ENCODE measurements at places on chromosomes 1 and 21.

DNA sequence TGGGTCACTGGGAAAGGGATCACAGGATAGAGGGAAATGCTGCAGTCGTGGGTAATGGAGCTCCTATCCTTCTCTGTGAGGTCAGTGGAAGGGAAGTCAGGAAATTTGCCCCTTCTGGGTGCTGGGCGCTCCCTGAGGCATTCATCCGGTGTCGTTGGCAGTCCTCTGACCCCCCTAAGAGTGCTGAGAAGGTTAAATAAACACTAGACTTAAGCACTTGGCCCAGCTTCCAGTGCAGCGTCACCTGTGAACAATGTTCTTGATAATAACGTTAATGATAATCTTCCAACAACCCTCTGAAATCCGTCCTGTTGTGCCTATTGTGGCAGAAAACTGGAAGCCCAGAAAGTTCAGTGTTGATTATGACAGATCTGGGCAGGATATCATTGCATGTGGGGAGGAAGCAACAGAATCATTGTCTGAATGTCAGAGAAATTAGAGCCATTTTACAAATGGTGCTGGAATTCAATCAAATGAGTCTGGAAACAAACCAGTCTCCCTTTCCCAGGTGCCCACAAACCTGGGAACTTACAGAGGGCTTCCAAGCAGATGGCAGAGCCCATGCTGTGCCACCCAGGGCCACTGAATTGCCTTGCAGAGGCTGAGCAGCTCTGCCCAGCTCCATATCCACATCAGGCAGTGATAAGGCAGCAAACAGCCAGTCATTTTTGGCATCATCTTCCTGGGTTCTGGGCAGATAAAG, 216.8 kb downstream of the KAZN start:
- no peak for DNase-seq

DNA sequence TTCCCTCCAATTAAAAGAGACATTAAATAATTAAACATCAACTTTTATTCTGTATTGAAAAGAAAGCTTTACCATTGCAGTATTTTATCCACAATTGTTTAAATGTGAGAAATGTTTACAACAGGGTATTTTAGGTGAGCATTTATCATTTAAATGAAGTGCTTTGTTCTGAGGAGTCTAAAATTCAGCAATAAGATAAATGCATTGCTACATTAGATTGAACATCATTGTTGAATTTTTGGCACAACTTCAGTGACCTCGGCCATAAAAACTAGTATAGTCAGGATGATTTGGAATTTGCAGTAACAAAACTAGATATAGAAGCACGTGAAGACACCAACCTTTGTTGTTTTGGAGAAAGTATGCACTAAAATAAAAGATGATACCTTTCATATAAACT, 692.9 kb downstream of the USP25 start:
- no peak for DNase-seq

DNA sequence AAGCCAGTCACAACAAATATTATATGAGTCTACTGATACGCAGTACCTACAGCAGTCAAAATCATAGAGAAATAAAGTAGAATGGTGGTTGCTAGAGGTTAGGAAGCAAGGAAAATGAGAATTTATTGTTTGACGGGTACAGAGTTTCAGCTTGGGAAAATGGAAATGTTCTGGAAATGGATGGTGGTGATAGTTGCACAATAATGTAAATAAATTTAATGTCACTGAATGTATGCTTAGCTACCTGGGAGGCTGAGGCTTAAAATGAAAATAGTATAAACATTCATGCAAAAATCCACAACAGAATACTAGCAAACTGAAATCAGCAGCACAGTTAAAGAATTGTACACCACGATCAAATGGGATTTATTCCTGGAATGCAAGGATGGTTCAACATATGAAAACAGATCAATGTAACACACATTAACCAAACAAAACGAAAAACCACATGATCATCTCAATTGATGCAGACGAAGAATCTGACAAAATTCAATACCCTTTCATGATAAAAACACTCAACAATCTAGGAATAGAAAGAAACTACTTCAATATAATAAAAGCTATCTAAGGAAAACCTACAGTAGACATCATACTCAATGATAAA, 10.7 kb downstream of the TUT4 start:
- DNase-seq: no peak

- DNase-seq: no peak
Observed at GRCh38 chr1:14600405-14601112, 2.1 kb downstream of the KAZN start.

GRCh38 chr1:170886460-170886859, 48.9 kb upstream of the MROH9 start:
- no peak for DNase-seq

GRCh38 chr1:171799166-171799565, 17.7 kb downstream of the METTL13 start:
- no peak for DNase-seq

DNA sequence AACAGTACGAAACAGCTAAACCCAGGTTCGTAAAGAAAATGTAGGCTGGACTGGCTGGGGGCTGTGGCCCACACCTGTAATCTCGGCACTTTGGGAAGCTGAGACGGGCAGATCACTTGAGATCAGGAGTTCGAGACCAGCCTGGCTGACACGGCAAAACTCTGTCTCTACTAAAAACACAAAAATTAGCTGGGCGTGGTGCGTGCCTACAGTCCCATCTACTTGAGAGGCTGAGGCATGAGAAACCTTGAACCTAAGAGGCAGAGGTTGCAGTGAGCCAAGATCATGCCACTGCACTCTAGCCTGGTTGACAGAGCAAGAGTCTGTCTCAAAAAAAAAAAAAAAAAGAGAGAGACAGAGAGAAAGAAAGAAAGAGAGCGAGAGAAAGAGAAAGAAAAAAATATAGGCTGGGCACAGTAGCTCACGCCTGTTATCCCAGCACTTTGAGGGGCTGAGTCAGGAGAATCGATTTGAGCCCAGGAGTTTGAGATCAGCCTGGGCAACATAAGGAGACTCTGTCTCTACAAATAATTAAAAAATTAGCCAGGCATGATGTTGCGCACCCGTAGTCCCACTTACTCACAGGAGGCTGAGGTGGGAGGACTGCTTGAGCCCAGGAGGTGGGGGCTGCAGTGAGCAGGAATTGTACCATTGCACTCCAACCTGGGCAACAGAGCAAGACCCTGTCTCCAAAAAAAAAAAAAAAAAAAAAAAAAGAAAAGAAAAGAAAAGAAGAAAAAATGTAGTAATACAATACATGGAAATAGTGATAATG, 35.7 kb downstream of the CAPZB start:
- DNase-seq: no peak

DNA sequence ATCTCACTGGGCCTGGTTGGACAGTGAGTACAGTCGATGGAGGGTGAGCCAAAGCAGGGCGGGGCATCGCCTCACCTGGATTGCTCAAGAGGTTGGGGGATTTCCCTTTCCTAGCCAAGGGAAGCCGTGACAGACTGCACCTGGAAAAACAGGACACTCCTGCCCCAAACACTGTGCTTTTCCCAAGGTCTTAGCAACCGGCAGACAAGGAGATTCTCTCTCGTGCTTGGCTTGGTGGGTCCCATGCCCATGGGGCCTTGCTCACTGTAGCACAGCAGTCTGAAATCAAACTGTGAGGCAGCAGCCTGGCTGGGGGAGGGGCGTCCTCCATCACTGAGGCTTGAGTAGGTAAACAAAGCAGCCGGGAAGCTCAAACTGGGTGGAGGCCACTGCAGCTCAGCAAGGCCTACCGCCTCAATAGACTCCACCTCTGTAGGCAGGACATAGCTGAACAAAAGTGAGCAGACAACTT, 11.3 kb downstream of the C1orf105 start:
- DNase-seq: no peak

- no peak for DNase-seq
Observed at GRCh38 chr1:228867951-228868730, 132.9 kb downstream of the RHOU start.

DNA sequence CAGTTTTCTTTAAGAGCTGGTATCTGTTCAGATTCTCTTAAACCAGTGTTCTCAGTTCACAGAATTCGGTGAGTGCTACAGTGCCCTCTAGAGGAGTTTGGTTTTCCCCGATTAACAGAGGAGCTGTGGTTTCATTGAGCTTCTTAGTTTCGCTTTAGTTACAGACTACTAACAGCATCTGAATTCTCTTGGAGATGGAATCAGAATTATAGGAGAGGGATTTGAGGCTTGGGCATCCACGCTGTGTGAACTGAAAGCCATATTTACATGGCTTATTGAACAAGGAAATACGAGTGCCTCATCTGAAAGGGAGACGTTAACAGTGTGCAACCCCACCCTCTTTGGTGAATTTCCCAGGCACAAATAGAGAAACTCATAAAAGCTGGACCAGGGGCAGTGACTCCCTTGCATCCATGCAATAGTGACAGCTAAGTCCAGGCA, 202.0 kb downstream of the USH2A start:
- DNase-seq: no peak

- no peak for DNase-seq
Observed at GRCh38 chr1:168210312-168210711, 15.5 kb upstream of the SFT2D2 start.

DNA sequence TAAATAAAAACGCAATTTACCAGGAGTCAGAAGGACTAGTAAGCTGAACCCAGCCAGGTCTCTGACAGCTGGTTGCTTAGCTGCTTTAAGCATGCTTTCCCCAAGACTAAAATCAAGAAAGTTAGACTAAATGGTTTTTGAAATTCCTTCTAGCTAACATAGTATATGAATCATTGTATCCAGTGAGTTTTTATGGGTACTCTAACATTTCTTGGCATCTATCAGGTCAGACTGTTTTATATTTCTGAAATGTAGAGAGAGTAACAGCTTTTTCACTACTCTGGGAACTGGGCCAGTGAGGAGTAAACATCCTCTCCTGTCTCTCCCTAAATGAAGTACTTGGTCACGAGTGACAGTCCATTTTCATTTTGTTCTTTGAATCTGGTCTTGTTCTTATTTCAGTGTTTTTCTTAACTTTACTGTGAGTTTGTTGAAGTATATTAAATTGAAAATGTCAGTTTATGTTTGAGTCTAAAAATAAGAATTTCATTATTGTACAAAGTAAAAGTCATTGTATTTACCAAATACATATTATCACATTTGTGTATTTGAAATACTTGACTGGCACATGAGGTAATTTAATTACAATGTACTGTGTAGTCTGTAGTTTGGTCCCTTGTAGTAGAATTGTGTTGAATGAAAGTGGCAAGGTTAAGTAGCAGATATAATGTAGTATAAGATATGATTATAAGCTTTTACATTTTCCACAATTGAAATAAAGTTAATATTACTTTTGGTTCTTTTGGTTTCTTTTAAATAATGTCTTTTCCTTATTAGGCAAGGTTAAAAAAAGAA, 47.6 kb downstream of the PKN2 start:
- DNase-seq: no peak

DNA sequence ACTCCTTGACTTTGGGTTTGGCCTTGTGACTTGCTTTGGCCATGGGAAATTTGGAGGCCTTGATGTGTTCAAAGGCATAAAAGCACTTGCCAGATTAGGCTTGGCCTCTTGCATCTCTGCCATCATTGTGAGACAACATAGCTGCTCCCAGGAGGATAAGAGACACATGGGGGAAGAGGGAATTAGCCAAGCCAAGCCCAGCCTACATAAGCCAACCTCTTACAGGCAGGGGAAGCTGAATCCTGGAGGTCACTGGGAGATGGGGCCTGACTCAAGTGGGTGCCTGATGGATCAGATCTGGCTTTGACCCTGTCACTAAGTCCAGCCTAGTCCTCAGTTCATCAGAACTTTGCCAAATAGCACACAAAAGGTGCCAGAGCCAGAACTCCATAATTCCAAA, 37.6 kb upstream of the HMGB4 start:
- no peak for DNase-seq

DNA sequence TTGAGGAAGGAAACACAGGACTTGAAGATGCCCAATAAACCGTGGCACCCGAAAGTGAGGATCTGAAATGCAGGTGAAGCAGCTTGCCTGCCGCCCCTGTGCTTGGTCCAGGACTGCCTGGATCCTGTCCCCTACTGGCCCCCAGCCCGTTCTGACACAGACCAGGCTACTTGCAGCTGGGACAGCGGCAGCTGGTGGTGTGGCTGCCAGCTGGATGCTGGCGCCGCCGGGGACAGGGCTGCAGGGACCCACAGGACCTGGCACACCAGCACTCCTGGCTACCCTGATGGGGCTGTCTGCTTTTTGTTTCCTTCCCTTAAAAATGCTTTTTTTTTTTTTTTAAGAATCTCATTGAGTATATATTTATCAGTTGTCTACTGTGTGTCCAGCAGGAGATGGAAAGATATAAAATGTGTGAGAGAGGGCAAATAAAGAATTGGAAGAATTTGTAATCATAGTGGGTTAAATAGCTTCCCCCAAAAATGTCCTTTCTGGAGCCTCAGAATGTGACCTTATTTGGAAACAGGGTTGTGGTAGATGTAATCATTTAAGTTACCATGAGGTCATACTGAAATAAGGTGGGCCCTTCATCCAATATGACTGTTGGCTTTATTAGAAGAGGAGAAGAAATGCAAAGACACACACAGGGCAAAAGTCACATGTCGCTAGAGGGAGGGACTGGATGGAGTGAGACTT, 165.6 kb downstream of the DSCAM start:
- DNase-seq: no peak

DNA sequence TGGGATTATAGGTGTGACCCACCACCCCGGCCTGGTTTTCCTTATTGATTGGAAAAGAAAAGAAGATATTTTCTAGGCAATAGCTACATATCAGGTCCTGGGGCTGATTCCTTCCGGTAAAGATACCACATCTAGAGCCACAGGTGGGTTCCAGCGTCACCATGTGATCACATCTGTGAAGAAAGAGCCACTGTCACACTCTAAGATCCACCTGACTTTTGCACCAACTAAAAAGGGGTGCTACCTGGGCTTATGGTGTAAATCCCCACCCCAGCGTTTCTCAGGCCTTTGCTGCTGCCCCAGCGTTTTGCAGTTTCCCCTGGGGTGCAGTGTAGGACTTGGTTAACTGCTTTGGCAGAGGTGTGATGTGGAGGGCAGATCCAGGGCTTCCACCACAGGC, 22.3 kb upstream of the PDE9A start:
- no peak for DNase-seq

- no peak for DNase-seq
Observed at GRCh38 chr1:117389284-117389683, 22.0 kb downstream of the MAN1A2 start.

GRCh38 chr21:42525676-42526378, 12.2 kb downstream of the SLC37A1 start:
- DNase-seq: no peak

DNA sequence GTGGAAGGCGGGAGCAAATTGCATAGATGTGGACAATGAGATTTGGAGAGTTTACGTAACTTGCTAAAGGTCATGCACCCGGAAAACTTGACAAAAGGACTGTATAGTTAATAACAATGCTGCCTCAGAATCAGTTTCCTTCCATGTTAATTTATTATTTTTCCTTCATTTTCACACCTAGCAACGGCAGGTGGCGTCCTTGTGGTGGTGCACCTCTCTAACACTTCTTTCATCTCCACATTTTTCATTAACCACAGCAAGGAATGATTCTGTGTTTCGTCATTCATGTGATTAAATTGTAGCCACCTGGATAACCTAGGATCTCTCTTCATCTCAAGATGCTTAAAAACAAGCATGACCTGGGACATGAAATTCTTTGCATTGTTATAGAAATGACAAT, 2133.0 kb downstream of the NCAM2 start:
- no peak for DNase-seq

- no peak for DNase-seq
Observed at GRCh38 chr1:210448297-210448892, 119.7 kb downstream of the HHAT start.
